ENCODE measurements at places on chromosomes 5 and 9.

GRCh38 chr9:116080561-116080960 lies 73.0 kb upstream of the PAPPA start:
- DNase-seq: no peak

GRCh38 chr5:171157276-171157675 lies 151.8 kb upstream of the TLX3 start:
- DNase-seq: no peak

DNA sequence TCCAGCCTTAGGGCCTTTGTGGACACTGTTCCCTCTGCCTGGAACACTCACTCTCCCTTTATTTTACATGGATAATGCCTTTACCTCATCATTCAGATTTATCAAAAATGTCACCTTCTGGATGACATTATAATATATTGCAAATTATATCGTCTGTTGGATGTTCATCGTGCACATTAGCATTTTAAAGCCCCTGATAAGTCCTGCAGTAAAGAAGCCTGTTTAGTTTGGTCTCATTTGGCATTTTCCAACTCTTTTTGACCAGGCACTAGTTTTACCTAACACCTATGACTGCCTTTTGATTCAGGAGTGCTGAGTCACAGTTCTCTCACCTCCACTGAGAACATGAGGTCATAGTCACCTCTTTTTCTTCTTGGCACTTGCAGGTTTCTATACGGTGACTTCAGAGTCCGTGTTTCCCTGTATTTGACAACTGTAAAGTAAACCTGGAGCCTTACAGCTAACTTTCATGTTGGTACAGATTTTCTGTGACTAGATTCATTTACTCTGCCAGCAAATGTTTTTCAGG lies 57.7 kb upstream of the STC2 start:
- no peak for DNase-seq

- no peak for DNase-seq
Observed at GRCh38 chr9:78669591-78669990, 372.7 kb downstream of the PSAT1 start.

DNA sequence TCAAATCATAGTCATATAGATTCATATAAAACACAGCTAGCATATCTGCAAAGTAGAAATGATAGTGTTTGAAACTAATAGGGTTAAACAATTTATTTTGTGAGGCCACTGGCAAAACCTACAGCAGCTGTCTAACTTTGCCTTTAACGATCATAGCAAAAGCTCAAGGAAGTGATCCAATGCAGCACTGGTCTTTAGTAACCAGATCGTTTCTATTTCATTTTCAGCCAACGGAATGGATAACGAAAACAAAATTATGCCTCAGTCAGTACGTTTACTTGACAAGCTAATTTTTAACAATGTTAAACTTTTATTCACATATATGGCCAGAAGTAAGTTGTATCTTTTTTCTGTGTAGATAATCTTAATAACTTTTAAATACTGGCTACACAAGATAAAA lies 17.7 kb downstream of the MLLT3 start:
- no peak for DNase-seq

DNA sequence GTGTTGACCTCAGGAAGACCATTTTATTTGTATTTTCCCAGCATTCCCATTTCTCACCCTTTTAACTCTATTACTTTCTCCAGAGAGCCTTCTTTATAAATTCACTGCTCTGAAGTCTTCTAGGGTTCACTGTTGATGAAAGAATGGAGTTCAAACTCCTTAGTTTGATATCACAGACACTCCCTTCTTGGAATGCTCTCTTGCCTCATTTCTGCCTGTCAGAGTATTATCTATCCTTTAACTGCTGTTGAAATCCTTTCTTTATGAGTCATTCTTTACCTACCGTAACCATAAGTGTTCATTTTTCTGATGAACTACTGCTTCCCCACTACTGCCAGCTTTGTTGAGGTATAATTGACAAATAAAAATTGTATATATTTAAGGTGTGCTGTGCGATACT lies 4.3 kb downstream of the RIC1 start:
- DNase-seq: no peak

GRCh38 chr5:83688281-83688680 lies 32.4 kb downstream of the HAPLN1 start:
- no peak for DNase-seq

GRCh38 chr9:23823986-23824829 lies 1.8 kb downstream of the ELAVL2 start:
- no peak for DNase-seq

DNA sequence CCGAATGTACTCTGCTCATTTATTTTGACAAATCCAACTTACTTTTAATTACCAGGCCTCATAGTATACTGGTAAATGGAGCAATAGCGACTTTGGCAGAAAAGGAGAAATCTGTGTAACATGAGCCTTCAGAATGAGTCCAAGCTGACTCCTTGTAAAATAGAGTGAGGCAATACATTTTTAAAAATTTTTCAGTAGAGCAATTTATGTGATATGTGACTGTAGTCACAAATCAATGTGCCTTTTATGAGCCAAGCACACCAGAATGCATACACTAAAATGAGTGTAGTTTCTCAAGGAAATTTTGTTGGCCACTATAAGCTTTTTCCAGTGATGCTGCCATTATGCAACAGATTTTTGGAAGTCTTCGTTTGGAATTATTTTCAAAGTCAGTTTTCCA lies 73.8 kb downstream of the SNCAIP start:
- no peak for DNase-seq

- DNase-seq: no peak
Observed at GRCh38 chr9:122055701-122056100, 37.4 kb downstream of the TTLL11 start.

DNA sequence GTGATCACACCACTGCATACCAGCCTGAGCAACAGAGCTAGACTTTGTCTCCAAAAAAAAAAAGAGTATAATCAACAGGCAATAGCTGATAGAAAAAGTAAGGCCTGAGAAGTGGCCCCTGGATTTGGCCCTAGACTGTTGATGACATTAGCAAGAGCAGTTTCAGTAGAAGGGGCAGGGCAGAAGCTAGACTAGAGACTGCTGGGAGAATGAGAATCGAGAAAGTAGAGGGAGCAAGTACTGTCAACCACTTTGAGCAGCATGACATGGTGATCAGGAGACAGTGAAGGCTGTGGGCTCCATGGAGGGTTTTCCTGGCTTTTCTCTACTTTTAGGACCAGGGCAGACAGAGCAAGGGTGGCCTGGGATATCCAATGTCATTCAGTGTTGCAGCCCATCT lies 34.9 kb upstream of the B4GALT1 start:
- DNase-seq: no peak

GRCh38 chr9:21265421-21266189 lies 25.8 kb upstream of the IFNA14 start:
- no peak for DNase-seq

DNA sequence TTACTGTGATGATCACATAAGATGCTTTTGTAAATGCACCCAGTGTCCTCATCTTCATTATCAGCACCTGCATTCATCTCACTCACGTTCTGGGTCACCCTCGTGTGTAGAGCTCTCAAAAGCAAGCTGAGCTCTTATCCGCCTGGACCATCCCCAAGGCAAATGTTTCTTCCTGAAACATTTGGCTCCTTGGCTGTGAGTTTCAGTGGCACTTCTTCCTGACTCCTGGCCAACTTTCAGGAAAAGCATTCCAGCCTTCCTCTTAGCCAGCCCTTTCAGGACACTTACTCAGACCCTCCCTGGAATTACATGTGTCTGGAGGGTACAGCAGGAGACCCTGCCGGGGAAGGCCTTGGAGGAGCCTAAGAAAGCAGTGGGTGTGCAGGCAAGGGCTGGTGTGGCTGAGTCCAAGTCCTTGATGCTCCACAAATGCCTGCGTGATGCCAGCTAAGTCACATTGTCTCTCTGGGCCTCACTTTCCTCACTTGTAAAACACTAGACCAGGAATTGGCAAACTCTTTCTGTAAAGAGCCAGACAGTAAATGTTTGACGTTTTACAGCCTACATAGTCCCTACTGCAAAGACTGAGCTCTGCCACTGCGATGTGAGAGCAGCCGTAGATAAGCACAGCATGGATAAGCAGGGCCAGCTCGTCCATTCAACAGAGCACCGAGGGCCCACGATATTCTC lies 72.1 kb downstream of the PDE6A start:
- DNase-seq: no peak

DNA sequence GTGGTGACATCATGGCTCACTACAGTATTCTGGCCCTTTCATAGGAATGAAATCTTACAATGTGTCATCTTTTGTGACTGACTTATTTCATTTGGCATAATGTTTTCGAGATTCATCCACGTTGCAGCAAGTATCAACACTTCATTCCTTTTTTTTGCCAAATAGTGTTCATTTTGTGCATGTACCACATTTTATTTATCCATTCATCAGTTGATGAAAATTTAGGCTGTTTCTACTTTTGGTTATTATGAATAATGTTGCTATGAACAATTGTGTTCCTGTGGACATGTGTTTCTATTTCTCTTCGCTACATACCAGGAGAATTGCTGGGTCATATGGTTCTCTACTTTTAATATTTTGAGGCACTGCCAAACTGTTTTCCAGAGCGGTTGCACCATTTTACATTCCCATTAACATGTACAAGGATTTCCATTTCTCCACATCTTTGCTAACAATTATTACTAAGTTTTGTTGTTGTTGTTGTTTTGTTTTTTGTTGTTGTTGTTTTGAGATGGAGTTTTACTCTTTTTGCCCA lies 43.5 kb downstream of the RMI1 start:
- no peak for DNase-seq

Measured in stimulated activated CD4-positive, alpha-beta T cell treated with anti-CD3 and anti-CD28 coated beads, Interleukin-15, amount 100 ng/mL, for 24 hours (primary cell).